ENCODE measurements at places on chromosomes 16 and 17.

GRCh38 chr17:19544366-19544765, 10.7 kb downstream of the SLC47A1 start:
- DNase-seq = no peak

GRCh38 chr17:66422186-66422585, 119.8 kb downstream of the PRKCA start:
- DNase-seq = no peak

DNA sequence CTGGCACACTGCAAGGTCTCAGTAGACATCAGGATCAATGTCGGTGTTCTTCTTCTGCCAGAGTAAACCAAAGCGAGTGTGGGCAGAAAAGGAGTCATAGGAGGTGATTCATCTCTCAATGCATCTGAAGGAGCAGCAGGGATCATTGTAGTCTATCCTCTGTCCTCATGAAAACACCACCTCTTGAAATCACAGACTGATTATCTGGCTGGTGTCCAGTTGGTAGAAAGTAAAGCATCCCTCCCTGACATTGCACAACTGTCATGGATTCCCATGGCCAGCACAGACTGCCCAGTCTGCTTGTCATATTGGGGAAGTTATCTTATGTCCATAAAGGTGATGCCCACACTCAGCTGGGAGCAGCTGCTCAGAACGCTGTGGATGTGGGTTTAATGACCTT, 74.1 kb downstream of the ABCC12 start:
- DNase-seq = no peak

DNA sequence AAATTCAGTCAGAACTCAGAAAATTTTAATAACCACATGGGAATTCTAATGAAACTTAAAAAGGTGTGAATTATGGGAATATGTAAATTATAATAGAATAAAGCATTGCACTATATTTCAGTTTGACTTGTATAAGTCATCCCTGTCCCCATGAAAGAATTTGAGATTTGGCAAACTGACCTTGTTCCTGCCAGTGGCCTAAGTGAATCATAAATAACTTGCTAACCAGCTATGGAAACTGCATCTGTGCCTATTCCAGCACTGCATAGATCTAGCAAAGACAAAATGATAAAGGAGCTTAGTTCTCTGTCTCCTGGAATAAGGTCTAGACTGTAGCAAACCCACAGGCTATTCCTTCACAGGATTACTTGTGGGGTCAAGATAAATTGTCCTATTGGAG, 106.8 kb upstream of the NOG start:
- DNase-seq = no peak

GRCh38 chr16:24966031-24966430, 49.1 kb downstream of the ARHGAP17 start:
- DNase-seq = no peak

GRCh38 chr16:88023786-88024185, 72.6 kb downstream of the BANP start:
- DNase-seq = no peak

GRCh38 chr16:14232106-14232864, 161.2 kb downstream of the MRTFB start:
- peak; percentile 81 for DNase-seq

GRCh38 chr16:78684655-78685375, 585.4 kb downstream of the WWOX start:
- DNase-seq = no peak

GRCh38 chr17:55216888-55217287, 47.9 kb upstream of the HLF start:
- no peak for DNase-seq

- no peak for DNase-seq
Measured at GRCh38 chr17:66411520-66411919, 109.1 kb downstream of the PRKCA start.

- no peak for DNase-seq
Measured at GRCh38 chr17:38874505-38875400, 4.9 kb downstream of the LASP1 start.

DNA sequence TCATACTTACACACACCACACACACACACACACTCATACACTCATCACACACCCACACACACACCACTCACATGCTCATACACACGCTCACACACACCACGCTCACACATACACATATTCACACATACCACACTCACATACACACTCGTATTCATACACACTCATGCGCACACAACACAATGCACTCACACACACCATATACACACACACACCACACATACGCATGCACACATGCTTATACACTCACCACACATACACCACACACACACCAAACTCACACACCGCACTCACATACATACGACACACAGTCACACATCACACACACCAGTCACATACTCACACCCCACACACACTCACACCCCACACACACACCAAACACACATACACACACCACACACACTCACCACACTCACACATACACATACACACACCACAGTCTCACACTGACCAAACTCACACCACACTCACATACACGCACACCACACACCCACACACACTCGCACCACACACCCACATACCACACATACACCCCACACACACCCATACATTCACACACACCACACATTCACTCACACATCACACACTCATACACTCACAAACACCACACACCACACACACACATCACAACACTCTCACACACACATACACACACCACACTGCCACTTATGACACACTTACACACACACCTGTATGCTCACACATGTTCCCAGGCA, 88.9 kb downstream of the IRX5 start:
- no peak for DNase-seq

GRCh38 chr17:8226536-8227237, 16.3 kb upstream of the AURKB start:
- DNase-seq = no peak

DNA sequence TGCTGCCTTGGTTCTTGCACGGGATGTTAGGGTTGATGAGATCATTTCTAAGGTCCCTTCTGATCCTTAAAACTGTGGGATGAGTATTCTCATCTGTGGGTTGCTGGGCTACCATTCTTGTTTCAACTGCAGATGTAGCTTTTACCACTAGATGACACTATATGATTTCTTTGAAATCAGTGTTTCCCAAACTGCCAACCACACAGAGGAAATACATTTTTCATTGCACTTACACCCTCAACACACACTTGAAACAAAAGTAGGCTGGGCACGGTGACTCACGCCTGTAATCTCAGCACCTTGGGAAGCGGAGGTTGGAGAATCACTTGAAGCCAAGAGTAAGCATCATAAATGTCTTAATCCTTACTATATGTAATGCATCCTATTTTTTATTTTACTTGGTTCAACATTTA, 15.3 kb downstream of the LCMT1 start:
- no peak for DNase-seq

DNA sequence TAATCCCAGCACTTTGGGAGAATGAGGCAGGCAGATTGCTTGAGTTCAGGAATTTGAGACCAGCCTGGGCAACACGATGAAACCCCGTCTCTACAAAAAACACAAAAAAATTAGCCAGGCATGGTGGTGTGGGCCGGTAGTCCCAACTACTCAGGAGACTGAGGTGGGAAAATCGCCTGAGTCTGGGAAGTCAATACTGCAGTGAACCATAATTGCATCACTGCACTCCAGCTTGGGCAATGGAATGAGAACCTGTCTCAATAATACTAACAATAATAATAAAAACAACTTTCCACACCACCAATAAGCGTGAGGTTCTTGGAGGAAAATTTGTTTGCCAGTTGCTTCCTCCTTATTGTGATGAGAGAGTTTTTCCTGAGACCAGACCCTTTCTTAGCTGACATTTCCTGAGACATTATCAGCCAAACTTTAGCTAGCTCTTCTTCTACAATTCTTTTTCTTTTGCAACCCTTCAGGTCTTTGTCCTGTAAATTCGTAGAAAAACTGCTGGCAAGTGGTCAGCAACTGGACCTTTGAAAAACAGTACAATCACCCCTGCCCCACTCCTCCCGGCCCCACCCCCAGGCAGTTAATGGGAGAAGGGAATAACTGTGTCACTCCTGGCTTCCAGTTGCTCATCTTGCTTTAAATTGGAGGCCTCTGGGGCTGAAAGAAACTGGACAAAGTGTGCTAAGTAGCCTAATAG, 3.5 kb upstream of the EZH1 start:
- DNase-seq = no peak

GRCh38 chr17:78684026-78684425, 98.0 kb downstream of the CYTH1 start:
- no peak for DNase-seq

- DNase-seq = no peak
Measured at GRCh38 chr17:12107905-12108304, 87.2 kb downstream of the MAP2K4 start.

DNA sequence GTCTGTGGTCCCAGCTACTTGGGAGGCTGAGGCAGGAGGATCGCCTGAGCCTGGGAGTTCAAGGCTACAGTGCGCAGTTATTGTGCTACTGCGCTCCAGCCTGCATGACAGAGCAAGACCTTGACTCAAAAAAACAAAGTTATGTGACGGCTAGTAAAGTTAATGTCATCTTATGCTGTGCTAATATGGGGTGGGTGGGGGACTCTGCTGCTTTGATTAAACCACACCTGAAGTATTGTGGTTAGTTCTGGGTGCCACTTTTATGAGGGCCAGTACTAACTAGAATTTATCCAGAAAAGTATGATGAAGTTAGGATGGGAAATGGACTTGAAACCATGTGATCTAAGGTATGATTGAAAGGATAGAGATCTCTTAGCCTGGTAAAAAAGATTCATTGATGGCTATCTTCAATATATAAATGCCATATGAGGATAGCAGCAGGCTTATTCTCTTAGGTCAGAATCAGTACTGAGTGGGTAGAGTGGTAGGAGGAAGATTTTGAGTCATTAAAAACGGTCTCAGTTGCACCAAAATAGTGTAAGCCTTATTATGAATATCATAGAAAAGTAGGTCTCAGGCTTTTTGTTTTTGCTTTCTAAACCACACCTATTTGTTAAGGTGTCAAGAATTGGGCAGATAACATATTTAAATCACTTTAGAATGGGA, 5.6 kb downstream of the WSB1 start:
- no peak for DNase-seq

GRCh38 chr16:72932050-72932449, 115.9 kb downstream of the ZFHX3 start:
- no peak for DNase-seq

DNA sequence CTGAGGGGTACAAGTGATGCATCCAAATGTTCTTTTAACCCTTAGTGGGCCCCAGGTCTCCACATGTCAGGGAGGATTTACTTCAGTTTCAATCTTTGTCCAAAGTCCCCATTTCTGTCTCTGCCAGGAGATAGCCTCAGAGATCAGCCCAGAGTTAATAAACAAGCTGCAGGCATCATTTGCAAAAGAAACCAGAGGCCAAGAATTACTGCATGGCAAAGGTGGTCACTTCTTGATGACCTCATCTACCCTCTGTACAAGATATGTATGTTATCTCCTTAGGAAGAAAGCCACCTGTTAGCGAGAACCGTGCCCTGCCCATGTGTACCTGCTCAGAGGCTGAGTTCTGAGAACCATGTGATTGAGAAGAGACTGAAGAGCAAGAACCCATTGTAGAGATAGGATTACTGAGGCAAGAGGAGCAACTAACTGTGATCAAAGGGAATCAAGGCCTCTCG, 40.3 kb downstream of the SALL1 start:
- no peak for DNase-seq

DNA sequence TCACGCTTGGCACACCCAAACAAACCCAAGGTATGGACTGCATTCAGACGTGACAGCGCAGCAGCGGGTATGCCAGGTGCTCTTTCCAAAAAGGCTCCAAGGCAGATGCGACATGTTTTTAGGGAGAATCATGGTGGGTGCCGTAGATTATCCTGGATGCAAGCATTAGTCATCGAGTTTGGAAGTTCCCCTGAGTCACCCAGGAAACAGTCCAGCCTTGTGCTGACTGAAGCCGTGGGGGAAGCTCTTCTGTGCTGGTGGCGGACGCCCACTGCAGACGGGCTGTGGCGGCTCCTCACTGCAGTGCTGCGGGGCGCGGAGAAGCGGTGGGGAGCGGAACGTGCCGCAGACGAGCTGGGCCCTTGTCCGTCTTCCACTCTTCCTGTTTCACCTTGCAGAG, 13.9 kb downstream of the JPT2 start:
- DNase-seq = no peak

GRCh38 chr16:31386157-31386984, 6.8 kb upstream of the ITGAD start:
- DNase-seq = no peak

GRCh38 chr17:68310152-68310551, 18.9 kb downstream of the ARSG start:
- no peak for DNase-seq

DNA sequence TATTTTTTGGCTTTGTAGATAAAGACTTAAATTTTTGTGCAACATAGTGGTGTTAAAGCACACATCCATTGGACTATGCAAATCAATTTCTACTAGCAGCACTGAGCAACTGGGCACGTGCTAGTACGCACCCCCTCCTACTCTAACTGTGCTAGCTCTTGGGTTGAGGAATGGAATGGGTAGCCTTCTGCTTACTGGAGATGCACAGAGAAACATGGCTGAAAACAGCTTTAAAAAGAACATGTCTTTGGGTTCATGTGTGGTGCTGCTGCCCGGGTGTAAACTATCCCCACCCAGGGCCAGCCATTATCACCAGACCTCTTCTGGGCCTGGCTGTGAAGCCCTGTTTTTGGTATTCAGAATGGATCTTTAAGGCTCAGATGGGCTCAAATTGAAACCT, 7.3 kb downstream of the ESRP2 start:
- no peak for DNase-seq

GRCh38 chr16:28092721-28093384, 29.3 kb upstream of the GSG1L start:
- DNase-seq = no peak

DNA sequence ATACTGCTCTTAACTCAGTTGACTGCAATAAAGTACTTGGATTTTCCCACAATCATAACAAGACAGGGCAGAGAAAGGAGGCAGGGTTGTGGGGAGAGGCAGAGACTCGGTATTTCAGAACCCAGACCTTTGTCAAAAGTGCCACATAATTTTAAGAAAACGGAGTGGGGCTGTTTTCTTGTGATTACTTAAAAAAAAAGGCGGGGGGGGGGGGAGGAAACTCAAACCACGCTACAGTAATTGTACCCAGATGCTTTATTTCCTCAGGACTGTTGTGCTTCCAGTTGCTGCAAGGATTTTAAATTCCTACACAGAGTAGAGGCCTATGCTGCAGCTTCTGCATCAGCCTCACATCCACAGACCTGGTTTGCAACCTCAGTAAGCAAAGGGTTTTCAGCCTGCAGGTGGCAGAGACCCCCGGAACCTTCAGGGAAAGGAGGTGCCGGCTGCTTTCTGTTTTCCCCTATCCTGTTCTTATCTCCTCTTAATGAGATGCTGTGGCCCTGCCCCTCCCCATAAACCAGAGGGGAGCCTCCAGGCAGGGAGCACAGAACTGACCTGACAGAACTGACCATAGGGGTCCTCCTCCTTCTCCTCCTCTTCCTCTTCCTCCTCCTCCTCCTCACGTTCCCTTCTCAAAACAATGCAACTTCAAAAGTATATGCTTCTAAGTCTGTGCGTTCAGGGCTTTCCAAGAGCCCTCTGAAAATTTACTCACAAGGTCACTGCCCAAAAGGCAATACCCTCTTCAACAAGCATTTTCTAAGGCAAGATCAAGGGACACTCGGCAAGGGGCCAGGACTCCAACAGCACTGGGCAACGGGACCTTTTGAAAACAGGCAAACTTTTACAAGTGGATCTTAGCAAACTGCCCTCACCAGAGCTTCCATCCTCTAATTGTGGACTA, 7.5 kb downstream of the AXIN2 start:
- DNase-seq = no peak

- DNase-seq = no peak
Measured at GRCh38 chr17:37182786-37183465, 192.9 kb upstream of the C17orf78 start.

- no peak for DNase-seq
Measured at GRCh38 chr16:2008009-2008526, 1.6 kb downstream of the ZNF598 start.
